ENCODE measurements at places on chromosomes 3 and 15.

DNA sequence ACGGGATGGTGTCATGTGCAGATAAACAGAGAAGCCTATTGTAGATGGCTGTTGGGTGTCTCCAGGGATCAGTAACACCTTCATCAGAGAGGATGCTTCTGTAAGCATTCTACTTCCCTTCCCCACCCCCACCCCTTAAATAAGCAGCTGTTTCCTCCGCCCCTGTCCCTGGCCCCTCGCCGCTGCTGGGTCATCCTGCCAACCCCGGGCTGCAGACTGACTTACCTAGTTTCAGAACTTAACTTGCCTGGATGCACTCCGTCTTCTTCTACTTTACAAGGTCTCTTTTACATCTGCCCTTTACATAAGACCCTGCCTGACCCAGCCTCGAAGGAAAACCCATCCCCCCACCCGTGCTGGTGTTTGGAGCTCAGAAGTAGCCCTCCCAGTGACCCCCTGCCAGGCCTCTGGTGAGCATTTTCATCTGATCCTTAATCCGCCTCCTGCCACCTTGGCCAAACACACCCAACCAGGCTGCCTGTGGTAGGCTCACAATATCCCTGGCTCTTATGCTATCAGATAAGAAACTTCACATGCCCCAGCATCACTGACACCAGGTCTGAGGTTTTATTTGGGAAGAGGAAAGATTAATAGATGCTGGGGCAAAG, 103.0 kb upstream of the HES1 start:
- no peak for DNase-seq

- no peak for DNase-seq
Measured at GRCh38 chr15:69522361-69522760, 69.7 kb downstream of the RPLP1 start.

- peak; percentile 20 for DNase-seq
Measured at GRCh38 chr3:179292450-179292849, 30.4 kb upstream of the ZNF639 start.

GRCh38 chr3:18556001-18556408, 130.9 kb upstream of the SATB1 start:
- DNase-seq = no peak

DNA sequence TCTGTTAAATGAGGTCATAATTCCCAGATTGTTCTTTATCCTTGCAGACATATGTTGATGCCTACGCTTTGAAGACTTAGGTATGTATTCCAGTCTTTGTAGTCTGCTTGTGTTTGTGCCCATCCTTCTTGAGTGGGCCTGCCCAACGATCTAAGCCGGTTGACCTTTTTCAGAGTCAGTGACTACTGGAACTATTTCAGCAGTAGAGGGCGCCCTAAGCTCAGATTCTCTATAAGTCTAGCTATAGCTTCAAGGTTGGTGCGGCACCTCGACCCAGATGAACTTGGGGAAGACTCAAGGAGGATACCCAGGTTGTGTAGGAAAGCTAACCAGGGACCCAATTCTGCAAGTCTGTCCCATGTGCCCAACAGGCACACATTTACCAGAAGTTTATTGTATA, 228.8 kb upstream of the PPP2R3A start:
- no peak for DNase-seq

- no peak for DNase-seq
Measured at GRCh38 chr15:96505014-96505413, 174.5 kb downstream of the NR2F2 start.

DNA sequence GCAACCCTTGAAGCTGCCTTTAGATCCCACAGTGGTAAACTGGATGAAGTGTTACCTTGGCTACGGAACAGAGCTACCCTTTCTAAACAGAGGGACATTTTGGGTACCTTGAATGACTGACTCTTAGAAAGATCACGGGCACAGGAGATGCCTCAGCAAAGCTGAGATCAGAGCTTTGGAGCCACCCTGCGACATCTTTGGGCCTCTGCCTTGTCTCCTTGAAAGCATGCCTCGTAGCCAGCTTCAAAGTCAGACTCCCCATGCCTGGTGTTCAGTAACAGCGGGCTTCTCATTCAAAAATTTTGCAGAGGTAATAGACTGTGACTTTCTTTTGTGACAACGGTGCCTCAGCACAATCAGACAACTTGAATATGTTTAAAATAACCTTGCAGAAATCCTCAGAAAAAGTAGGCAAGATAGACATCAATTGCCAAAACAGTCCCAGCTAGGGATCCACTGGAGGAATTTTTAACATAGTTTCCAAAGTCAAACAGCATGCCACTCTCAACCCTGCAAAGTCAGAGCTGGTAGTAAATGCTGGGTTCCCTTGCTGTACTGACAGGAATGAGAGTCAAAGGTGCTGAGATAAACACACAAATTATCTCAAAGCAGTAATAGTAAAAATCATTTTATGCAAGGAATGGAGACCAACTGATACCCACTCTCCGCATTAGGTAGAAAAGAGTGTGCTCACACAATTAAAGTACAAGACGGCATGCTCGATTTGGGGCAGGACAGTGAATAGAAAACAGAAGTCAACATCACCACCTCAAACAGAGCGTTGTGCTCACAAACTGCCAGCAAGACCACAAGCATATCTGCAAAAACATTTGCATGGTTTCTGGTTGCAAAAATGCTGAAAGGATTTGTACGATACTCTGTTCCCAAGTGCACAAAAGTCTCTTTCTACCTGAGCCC, 82.1 kb downstream of the MYO1E start:
- no peak for DNase-seq

DNA sequence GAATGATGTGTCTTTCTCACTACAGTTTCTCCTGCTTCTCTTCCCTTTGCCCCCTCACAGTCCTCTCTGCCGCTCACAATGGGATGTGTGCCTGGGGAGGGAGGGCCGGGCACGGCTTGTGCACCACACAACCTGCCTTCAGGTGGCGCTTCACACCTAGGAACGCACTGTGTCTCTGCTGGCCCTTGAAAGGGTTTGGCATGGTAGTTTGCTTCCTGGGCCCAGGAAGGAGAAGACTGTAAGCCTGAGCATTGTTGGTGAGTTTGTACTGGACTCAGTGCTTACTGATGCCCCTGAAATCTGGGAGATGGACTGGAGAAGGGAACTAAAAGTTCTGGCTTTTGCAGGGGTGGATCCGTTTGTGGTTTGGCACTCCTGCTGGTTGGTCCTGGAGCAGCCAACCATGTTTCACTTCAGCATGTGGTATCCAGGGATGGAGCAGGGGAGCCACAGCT, 9.2 kb downstream of the ALPK3 start:
- no peak for DNase-seq

- DNase-seq = no peak
Measured at GRCh38 chr15:90489944-90490343, 39.8 kb upstream of the CRTC3 start.

DNA sequence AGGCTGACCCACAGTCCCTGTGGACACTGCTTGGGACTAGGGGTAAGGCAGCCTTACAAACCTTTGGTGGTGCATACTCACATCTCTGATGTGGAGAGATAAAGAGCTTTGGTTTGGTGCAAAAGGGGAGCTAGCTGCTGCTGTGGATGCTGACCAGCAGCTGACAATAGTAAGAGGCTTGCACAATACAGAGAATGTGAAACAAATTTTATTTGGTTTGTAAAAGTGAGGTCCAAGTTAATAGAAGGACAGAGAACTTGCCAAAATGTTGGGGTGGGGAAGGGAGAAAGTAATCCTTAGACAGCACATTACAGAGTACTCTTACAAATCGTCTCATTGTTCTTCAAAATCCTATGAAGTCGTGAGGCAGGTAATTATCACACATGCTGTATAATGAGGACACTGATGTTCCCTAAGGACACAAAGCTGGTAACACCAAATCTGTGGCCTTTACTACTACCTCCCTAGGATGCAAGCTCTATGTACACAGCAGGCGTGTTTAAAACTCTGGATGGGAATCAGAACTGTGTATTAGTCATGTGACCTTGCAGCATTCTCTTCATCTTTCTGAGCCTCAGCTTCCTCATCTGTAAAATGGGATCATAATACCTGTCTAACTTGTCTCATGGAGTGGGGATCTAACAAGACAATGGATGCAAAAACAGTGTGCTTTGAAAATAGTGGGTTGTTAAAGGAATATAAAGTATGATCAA, 21.6 kb downstream of the ARHGAP31 start:
- no peak for DNase-seq

- DNase-seq = no peak
Measured at GRCh38 chr3:195809796-195810454, 1.8 kb downstream of the MUC4 start.

- peak; percentile 19 for DNase-seq
Measured at GRCh38 chr15:38401701-38402100, 52.2 kb upstream of the FAM98B start.

GRCh38 chr3:154243353-154243752, 80.9 kb downstream of the DHX36 start:
- peak; percentile 33 for DNase-seq

Data from fibroblast of skin of right quadriceps (primary cell).